ENCODE measurements at places on chromosomes 2 and 18.

DNA sequence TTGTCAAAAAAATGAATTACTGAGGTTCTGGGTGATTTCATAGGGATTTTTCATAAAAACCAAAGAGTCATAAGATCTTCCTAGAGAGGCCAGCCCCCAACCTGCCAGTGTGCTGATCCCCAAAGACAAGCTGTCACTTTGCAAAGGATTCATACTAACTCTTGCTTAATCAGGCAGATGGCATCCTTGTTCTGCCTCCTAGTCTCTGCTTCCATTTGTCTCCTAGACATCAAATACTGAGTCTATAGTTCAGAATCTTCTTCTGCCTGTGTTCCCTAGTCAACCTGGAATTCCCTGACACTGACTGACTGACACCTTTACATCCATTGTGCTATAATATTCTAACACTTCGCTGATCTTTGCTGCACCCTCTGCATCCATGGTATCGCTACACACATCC, 84.9 kb downstream of the SLC8A1 start:
- no peak for DNase-seq

DNA sequence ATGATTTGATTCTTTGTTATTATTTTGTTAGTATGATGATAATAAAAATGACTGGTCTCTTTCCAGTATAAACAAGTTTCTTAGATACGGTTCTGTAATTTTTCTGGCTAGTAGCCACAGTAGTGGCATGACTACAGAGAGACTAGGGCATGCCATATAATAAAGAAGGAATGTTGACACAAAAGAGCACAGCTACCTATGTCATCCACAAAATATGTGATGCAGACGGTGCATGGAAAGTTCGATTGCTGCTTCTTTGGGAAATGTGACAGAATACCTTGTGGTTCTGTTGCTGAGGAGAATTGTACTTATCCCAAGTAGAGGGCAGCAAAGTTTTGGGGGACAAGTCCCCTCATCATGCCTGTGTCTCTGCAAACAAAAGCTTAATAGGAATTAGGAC, 26.1 kb upstream of the SETBP1 start:
- no peak for DNase-seq

DNA sequence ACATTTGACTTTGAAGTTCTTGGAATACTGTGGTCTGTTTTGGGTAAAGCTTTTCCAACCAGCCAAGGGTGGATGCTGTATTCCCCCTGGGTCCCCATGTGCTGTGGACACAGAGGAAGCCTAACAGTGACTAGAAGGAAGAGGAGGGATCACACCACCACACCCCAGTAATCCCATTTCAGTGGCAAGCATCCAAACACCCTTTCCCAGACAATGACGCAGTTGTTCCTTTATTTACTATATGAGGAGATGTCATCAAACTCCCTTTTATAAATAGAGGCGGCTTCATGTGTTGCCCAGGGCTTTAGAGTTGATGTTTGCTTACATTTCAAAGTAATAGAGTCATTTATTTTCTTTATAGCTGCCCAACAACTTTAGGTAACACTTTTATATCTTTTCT, 959.4 kb upstream of the GYPC start:
- no peak for DNase-seq

DNA sequence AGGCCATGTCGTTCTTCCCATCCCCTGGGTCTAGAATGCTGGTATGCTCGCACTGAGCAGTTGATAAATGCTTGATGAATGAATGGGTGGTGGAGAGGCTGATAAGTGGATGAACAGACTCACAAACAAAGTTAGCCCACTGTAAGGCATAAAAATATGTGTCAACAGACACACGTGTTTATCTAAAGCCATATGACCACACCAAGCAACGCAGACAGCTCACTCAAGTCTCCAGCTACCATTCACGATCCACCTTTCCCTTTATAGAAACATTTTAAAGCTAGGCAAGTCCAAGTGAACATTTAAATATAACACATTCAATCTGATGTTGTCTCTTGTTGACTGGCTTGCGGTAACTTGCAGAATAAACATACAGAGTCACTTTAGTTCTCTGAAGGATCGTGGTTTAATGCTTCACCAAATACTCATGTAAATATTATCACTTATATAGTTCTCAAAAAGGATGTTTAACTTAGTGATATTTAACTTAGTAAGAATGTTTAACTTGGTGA, 105.5 kb downstream of the NOL10 start:
- no peak for DNase-seq

DNA sequence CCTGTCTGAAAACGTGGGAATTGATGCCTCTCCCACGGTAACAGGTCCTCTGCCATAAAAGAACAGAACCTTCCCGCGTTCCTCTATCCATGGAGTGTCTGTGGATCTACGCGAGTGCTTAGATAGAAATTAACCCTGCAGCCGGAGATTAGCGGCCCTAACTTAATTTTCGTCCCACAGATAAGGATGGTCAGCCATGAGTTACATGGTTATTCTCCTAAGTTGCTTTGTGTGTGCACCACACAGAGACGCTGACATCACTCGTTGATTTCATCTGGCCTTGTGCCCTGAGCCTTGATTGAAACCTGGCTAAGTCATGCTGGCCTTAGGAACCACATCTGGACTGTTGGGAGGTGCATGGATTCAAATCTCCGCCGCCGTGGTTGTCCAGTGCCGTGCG, 132.1 kb downstream of the GBX2 start:
- no peak for DNase-seq

DNA sequence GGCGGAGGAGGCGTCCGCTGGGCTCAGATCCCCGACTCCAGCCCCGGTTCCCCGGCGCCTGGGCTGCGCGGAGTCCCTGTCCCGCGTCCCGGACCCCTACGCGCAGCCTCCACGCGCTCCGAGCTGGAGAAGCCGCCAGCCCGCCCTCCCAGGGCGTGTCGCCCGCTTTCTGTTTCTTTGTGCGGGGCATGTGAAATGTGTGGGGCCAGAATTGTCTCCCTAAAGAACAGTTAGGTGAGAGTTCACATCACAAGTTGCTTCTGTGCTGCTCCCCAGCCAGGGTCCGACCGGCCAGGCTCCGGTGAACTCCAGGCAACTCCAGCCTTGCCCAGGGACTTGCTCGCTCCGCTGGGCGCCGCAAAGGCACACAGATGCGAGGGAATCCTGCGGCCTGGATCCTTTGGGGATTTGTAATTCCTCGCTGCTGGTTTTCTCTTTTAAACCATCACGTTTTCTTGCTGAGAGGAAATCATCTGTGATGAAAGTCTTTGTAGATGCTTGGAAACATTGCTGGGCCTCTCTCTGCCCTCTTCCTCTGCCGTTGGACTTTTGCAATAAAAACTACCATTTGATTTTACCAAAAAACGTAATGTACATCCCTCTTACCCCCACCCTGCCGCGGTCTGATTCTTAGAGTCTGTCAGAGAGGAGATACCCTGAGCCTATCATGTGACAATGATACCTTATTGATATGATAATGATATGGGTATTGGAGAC, 631 bp downstream of the GYPC start:
- DNase-seq: no peak

- DNase-seq: no peak
Observed at GRCh38 chr2:239891698-239892097, 133.4 kb downstream of the NDUFA10 start.

DNA sequence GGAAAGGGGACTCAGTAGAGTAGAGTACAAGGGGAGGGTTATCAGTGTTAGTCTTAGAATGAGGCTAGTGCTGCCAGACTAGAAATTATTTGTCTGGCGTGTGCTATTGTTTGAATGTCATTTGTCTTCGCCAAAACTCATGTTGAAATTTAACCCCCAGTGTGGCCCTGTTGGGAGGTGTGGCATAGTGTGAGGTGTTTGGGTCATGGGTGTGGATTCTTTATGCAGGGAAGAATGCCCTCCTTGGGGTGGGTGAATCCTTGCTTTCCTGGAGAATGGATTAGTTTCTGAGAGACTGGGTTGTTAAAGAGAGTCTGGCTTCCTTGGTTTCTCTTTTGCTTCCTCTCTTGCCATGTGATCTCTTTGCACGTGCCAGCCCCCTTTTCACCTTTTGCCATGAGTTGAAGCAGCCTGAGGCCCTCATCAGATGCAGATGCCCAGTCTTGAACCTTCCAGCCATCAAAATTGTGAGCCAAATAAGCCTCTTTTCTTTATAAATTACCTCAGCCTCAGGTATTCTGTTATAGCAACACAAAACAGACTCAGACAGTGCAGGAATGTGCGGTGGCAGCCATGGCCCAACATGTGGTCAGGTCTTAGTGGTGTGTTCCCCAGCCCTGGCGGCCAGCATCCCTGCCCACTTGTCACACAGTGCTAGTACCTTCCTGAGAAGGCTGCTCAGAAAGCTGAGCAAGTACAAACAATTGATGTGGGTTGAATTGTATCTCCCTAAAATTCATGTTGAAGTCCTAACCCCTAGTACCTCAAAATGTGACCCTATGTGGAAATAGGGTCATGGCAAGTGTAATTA, 48.4 kb upstream of the NAB1 start:
- no peak for DNase-seq

DNA sequence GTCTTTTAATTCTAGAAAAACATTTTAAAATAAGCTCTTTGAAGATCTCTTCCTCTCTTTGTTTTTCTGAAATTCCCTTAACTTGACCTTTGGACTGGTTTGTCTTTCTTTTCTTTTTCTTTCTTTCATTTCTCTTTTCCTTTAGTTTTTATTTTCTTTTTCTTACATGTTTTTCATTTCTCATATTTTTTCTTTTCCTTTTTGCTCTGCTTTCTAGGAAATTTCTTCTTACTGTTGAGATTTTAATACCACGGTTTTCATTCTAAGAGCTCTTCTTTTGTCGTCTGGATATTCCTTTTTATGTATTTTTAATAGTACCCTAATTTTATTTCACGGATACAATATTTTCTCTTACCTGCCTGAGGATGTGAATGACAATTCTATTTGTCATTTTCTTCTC, 337.8 kb downstream of the AGPS start:
- DNase-seq: no peak

- no peak for DNase-seq
Observed at GRCh38 chr2:112566104-112566503, 18.3 kb upstream of the CHCHD5 start.

GRCh38 chr2:16665748-16666448, at the start of gene CYRIA:
Gene CYRIA (minus strand): TSS chr2:16665834. CDS start chr2:16588119, 77,715 bp downstream.
- no peak for DNase-seq

- peak; percentile 57 for DNase-seq
Observed at GRCh38 chr2:68320118-68320641, 431 bp upstream of the CNRIP1 start.

DNA sequence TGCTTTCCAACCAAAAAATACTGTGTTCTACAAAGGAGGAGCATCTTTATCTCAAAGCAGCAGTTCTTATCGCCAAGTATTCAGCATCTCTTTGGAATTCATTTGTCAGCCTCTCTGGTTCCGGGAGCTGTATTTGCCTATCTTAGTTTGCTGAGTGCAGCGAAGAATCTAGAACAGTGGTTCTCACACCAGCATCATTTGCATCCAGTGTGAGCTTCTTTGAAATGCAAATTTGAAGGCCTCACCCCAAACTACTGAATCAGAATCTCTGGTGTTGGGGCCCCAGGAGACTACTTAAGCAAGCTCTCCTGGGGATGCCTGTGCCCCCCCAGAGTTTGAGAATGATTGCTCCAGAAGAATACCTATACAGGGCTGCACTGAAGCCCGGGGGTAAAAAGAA, 1.5 kb upstream of the PTPN2 start:
- DNase-seq: no peak

DNA sequence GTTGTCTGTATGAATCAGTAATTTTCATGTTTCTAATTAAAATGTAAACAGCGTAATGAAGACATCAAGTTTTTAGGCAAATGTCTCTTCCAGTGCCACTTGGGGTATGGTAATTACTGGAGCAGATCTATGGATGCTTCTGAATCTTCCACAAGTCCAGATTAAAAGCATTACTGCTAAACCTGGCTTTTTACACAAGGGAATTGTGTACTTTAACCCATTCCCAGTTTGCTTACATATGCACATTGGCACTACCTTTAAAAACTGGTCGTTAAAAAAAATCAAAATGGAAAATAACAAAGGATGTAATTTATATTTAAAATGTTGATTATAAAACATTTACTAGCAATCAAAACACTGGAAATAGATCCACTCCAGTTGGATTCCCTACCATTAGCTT, 19.7 kb downstream of the FIGN start:
- no peak for DNase-seq

DNA sequence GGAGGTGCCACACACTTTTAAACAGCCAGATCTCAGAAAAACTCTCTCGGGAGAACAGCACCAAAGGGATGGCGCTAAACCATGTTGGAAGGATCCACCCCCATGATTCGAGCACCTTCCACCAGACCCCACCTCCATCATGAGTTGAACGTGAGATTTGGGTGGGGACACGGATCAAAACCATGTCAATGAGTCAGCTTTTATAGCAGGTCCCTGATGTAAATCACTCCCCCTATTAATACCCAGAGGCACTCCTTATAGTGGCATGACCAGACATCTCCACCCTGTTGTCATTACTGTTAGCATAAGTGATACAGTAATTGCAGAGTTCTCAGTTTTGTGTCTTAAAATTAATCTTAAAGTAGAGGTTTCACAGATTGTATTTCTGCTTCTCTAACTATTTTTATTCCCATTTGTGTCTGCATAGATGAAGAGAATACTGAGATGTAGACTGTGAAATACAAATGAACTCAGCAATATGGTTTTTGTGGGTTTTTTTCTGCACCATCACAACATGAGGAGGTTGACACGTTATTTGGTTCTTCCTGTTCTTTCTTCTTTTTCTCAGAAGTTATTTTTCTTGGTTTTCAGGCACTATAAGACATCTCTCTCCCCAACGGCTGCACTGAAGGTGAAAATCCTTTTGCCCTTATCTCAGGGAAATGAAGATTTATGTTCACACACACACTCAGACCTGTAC, 218.2 kb downstream of the ARL4C start:
- DNase-seq: no peak

DNA sequence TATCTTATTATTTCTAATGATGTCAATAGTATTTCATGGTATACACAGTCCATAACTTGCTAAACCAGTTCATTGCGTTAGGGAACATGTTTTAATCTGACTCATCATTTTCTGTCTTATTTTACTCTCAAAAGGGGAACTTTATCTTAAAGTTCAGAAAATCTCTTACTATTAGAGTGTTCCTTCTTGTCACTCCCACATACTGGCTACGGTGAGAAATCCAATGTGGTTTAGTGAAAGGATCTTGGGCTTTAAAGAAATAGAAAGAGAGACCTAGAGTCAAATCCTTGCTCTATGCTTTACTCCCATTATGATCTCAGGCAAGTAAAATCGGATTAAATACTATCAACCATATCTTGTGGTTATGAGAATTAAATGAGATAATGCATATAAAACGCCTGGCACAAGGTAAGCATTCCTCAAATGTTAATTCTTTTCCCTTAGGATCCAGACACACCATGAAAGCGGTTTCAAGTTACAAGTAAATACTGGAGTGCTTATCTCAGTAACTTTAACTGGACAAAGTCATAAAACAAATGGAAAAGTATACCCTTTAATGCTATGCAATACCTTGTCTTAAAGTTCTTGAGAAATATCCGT, 576.0 kb downstream of the ARHGAP15 start:
- DNase-seq: no peak

GRCh38 chr2:132627536-132627935, 42.5 kb downstream of the LYPD1 start:
- DNase-seq: no peak

Measured in NCI-H446 treated with DMSO at 0.1 percent for 48 hours (cell line).